ENCODE measurements at places on chromosomes 1 and 21.

- peak; percentile 60 for DNase-seq
Measured at GRCh38 chr1:227748496-227749182, 13.4 kb downstream of the SNAP47 start.

- no peak for DNase-seq
Measured at GRCh38 chr1:42162181-42162580, 2.4 kb downstream of the GUCA2A start.

GRCh38 chr21:24826822-24827221 is 780.5 kb downstream of the MRPL39 start:
- DNase-seq: no peak

GRCh38 chr1:78664763-78665162 is 15.1 kb downstream of the IFI44 start:
- DNase-seq: no peak

DNA sequence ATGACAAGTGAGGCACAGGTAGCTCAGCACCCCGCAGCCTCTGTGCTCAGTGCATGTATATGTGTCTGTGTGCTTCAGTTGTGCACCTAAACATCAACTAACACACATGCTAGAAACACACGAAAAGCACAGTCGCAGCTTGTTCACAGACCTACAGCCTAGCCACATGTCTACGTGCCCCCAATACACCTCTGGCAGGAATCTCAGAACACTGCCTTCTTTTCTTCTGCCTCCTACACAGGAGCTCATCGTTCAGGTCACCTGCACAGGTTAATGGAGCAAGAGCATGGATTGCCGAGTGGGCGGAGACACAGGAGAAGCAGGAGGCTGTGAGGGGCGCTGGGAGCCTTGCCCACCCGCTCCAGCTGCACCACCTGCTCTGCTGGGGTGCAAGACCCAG is 31.7 kb downstream of the CTNNBIP1 start:
- DNase-seq: no peak

DNA sequence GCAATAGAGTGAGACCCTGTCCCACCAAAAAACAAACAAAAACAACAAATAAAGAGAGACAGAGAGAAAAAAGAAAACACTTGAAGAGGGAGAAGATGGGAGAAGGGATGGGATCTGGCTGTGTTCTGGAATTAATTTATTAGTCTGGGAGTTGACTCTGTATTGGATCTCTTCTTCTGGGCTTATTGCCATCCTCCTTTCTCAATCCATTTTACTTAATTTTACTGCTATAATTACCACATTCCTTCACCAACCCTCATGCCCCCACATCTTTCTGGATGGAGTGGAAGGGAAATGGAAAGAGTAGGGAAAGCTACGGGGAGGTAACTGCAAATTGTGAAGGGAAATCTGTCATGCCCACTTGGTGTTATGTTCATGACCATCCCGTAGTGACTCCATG is 42.9 kb downstream of the FMN2 start:
- DNase-seq: no peak

Data from activated CD4-positive, alpha-beta T cell treated with anti-CD3 and anti-CD28 coated beads for 36 hours (primary cell).